ENCODE measurements at places on chromosomes 3 and 15.

- no peak for ATAC-seq
These were observed 22.9 kb upstream of the DNAAF4 start for GRCh38 chr15:55530861-55531313.

GRCh38 chr15:59611276-59612260 lies at the start of gene GCNT3:
TSS of gene GCNT3 (plus strand) at chr15:59611783. CDS start at chr15:59618239, 6,456 bp downstream.
- ATAC-seq: no peak

GRCh38 chr15:85276508-85276907 lies 103.9 kb upstream of the AKAP13 start:
- ATAC-seq: no peak

DNA sequence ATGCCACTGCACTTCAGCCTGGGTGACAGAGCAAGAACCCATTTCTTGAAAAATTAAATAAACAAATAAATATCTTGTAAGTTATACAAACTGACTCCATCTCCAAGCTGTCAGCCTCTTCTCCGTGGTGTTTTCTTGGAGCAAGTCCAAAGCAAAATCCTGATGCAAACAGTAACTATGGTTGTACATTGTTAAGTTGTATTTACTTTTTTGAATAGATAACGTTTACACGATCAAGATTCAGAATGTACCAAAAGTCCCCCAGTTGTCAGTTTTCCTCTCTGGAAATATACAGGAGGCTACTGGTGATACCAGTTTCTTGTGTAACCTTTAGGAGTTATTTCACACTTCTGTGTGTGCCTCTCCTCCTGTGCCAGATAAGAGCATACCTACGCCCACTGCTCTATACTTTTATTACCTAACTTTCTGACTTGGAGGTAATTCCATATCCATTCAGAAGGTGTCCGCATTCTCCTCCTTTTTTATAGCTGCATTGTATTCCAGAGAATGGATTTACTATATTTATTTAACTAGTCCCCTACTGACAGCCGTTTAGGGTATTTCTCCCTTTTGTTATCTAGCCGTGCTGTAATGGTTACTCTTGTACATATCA lies 14.2 kb downstream of the CMTM7 start:
- no peak for ATAC-seq

- ATAC-seq: no peak
These were observed 101.4 kb upstream of the GOLIM4 start for GRCh38 chr3:168197162-168197561.

GRCh38 chr15:39788800-39789565 lies 6.3 kb upstream of the FSIP1 start:
- no peak for ATAC-seq

DNA sequence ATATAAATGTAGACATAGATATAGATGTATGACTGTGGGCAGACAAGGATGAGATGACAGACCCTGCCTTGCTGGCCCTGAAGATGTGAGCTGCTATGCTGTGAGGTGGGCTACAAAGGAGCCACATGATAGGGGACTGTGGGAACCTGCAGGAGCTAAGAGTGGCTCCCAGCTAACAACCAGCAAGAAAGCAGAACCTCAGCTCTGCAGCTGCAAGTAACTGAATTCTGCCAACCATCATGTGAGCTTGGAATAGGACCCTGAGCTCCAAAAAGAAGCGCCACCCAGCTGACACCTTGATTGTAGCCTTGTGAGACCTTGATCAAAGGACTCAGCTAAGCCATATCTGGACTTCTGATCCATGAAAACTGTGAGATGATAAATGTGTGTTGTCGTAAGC lies 123.3 kb upstream of the GRM7 start:
- ATAC-seq: no peak

DNA sequence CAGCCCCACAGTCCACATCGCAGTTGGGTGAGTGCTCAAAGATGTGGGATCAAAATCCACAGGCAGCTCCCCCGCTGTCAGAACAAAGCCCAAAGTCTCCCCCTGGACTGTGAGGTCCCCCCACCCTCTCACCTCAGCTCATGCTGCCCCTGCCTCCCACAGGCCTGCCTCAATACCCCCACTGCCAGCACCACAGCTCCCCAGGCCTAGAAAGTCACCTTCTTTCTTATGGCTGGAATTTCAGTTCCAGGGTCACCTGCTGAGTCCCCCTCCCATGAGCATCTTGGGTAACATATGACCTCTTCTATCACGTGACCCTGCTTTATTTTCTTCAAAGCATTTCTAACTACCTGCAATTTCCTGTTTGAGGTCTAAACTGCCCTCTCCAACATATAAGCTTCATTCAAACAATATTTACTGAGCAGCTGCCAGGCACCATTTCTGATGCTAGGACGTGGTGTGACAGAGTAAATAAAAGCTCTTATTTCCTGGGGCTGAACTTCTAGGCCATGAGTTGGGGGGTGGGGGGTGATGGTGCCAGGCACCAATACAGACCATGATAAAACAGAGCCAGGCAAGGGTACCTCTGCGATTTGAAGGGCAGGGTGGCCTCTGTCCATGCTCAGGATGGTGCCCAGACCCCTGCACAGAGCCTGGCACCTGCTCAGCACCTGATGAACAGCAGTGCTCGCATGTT lies 2.4 kb upstream of the TMEM89 start:
- no peak for ATAC-seq

- ATAC-seq: peak; percentile 90
These were observed 106.6 kb downstream of the LRIG1 start for GRCh38 chr3:66394019-66394752.

DNA sequence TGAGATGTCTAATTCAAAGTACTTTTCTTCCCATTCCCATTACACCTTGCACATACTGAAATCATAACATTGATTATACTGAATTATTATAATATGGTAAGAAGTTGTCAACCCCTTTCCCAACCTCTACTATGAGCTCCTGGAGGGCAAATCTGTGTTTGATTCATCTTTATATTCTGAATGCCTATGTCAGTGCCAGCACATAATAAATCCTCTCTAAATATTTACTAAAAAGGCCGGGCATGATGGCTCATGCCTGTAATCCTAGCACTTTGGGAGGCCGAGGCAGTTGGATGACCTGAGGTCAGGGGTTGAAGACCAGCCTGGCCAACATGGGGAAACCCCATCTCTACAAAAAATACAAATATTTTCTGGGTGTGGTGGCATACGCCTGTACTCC lies 392.5 kb upstream of the CADM2 start:
- no peak for ATAC-seq

GRCh38 chr15:32106401-32107381 lies 76.4 kb downstream of the CHRNA7 start:
- ATAC-seq: no peak

DNA sequence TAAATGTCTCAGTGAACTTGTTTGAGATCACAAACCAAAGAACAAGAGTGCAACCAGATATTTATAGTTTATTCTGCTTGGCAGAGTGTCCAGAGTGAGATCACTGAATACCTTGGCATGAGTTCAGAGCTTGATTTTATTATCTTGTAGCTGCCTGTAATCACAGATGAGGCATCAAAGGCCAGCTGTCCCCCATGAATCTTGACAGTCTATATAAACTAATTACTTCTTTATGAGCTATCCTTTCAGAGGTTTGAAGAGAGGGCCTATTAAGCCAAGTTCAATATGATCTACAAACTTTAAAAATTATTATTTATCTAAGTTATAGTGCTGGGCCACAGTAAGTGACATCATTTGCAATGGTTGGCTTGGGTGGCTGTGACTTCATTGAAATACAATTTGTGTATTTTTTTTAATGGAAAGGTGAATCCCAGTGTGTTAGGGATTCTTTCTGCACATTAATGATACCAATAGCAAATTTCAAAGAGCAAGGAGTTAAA lies 251.5 kb downstream of the CLSTN2 start:
- ATAC-seq: no peak

DNA sequence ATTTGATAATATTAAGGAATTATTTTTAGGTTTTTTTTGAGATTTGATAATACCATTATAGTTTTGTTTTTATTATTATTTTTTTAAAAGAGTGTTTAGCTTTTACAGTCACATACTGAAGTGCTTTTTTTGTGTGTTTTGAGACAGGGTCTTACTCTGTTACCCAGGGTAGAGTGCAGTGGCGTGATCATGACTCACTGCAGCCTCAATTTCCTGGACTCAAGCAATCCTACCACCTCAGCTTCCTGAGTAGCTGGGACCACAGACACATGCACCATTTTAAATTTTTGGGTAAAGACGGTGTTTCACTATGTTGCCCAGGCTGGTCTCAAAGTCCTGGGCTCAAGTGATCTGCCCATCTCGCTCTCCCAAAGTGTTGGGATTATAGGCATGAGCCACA lies 73.0 kb downstream of the SUMF1 start:
- peak; percentile 85 for ATAC-seq

All from activated T-helper 17 cell treated with anti-CD3 and anti-CD28 coated beads, Interleukin-2, amount 50 U/mL, for 72 hours (primary cell).